Activated naive CD4-positive, alpha-beta T cell treated with anti-CD3 and anti-CD28 coated beads, Interleukin-2, amount 10 ng/mL, durations not matched to agents 7 days and 5 days (primary cell): ENCODE measurements at places on chromosomes 6 and 20.

DNA sequence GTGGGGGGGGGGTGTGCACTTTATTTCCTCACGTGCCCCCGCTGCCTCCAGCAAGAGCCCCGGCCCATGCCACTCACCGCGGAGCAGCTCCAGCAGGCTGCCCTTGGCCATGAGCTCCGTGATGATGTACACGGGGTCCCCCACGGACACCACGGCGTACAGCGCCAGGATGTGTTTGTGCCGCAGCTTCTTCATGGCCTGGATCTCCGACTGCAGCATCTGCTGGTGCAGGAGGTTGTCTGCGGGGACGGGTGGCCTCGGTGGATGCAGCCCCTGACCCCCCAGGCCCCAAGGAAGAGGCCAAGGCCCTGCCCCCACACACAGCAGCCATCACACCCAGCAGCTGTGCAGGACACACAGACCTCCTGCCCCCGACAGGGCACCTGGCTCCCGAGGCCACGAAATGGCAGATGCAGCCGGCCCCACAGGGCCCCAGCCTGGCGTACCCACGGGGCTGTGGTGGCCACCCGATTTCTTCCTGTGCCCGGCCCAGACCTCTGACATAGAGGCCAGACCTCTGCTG lies 4.7 kb downstream of the PTK6 start:
- peak; percentile 16 for DNase-seq
- peaks cover 17% of the 10 kb centered on the region for H3K4me1 ChIP-seq
- H3K27me3 ChIP-seq: peaks cover 41% of the 10 kb centered on the region
- no peak overlapping the region for H3K27ac ChIP-seq

DNA sequence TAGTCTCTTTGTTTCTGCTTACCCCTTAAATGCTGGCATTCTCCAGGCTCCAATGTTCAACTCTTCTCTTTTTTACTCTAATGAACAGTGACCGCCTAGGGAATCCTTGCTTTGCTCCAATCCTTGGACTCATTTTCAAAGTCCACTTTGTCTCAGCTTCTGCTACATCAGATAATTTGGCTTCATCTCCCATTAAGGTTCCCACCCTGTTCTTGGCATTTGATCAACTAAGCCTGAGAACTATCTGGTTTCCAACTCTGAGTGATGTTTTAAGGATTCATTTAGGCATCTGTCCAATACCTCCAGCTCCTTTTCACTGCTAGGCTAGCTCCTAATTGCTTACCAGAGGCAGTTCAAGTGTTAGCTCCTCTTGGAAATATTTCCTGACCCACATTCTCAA lies 64.9 kb downstream of the ME1 start:
- no peaks in the 10 kb centered on the region for H3K27me3 ChIP-seq
- no peak overlapping the region for H3K27ac ChIP-seq
- no peaks in the 10 kb centered on the region for H3K36me3 ChIP-seq
- H3K4me1 ChIP-seq: no peaks in the 10 kb centered on the region

DNA sequence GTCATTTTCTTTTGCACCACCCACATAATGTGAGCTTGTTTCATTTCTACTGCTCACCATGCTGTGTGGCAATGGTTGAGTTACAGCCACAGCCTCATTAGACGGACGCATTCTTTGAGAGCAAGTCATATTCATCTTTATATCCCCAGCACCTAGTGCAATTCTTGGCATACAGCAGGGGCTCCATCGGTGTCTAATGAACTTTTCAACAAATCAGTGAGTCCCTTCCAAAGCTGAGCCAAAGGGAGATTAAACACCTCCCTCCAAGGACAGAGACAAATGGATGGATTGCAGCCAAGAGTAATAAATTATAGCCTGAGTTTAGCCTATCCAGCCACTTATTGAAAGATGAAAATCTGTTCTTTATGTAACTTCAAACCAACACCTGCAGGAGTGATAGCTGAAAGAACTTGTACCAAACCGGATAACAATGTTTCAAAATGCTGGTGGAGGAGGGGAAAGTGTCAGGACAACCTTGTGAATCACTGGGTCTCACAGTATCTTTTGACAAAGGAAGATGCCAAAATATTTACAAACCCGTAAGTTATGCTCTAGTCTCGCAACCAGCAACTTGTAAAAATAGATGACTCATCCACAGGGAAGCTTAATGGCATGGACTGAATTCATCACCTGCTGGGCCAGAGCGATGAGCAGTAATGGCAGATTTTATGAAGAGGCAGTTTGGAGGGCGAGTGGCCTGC lies 139.0 kb downstream of the PXDC1 start:
- no peak overlapping the region for H3K27ac ChIP-seq
- no peaks in the 10 kb centered on the region for H3K4me1 ChIP-seq
- no peak overlapping the region for H3K4me3 ChIP-seq
- H3K36me3 ChIP-seq: no peaks in the 10 kb centered on the region
- peaks cover 7% of the 10 kb centered on the region for H3K27me3 ChIP-seq
- no peak for DNase-seq

GRCh38 chr20:11352041-11352440 lies 565.7 kb upstream of the BTBD3 start:
- no peaks in the 10 kb centered on the region for H3K36me3 ChIP-seq
- H3K27me3 ChIP-seq: no peaks in the 10 kb centered on the region
- no peak overlapping the region for H3K4me3 ChIP-seq
- no peak overlapping the region for H3K27ac ChIP-seq
- H3K4me1 ChIP-seq: no peaks in the 10 kb centered on the region

GRCh38 chr20:21048841-21049273 lies 57.3 kb downstream of the LINC00237 start:
- H3K4me1 ChIP-seq: no peaks in the 10 kb centered on the region
- peak; percentile 66 for DNase-seq
- H3K4me3 ChIP-seq: no peak overlapping the region
- no peak overlapping the region for H3K27ac ChIP-seq
- peaks cover 26% of the 10 kb centered on the region for H3K27me3 ChIP-seq

DNA sequence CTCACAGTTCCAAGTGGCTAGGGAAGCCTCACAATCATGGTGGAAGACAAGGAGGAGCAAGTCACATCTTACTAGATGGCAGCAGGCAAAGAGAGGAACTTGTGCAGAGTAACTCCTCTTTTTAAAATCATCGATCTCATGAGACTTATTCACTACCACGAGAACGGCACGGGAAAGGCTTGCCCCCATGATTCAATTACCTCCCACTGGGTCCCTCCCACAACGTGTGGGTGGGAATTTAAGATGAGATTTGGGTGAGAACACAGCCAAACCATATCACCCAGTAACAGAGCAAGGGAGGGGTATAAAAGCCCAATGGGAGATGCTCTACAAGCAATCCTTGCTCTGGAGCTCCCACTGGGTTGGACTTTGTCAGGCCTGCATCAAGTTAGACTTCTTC lies 80.4 kb downstream of the JPH2 start:
- DNase-seq: no peak
- H3K27me3 ChIP-seq: peaks cover 50% of the 10 kb centered on the region
- H3K36me3 ChIP-seq: no peaks in the 10 kb centered on the region
- no peaks in the 10 kb centered on the region for H3K4me1 ChIP-seq
- no peak overlapping the region for H3K27ac ChIP-seq

- peak overlapping the region; percentile 96 for H3K27ac ChIP-seq
- H3K27me3 ChIP-seq: no peaks in the 10 kb centered on the region
- H3K4me3 ChIP-seq: no peak overlapping the region
- peak; percentile 67 for DNase-seq
These were observed 61.7 kb upstream of the EMILIN3 start for GRCh38 chr20:41428285-41428684.

DNA sequence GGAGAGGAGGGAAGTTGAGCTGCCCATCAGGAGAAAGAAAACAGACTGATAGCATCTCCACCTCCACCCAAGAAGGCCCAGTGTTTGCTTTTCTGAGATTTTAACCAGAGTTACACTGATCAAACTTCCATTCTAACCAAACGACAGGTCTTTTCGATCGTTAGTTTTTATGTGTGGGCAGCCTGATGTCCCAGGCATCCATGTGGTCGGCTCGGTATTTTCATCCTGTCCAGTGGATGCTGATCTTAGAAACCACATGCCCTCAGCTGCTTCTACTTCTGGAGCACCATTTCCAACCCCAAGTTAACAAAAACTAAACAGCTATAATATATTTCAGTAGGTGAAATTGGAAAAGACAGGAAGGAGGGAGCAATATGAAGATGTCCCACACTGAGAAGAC lies 536.8 kb upstream of the JAG1 start:
- no peak overlapping the region for H3K27ac ChIP-seq
- H3K36me3 ChIP-seq: no peaks in the 10 kb centered on the region
- H3K4me1 ChIP-seq: no peaks in the 10 kb centered on the region
- DNase-seq: no peak

DNA sequence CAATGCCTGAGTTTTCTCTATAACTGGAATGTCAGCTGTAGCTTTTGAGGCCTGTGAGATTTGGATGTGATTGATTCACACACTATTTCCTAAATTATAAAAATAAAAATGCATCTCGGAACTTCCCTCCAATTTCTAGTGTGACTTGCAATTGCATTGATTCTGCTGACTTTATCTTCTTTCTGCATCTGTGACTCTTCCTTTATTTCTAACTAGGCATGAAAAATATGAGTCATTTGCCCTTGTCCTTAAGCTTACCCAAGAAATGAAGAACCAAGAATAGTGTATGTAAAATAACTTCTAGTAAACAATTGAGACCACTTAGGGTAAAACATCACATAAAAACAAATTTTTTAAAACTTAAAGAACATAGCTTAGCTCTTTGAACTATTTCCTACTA lies 12.9 kb downstream of the OR2J2 start:
- no peak overlapping the region for H3K4me3 ChIP-seq
- no peak overlapping the region for H3K27ac ChIP-seq
- H3K4me1 ChIP-seq: no peaks in the 10 kb centered on the region
- no peak for DNase-seq
- no peaks in the 10 kb centered on the region for H3K27me3 ChIP-seq
- H3K36me3 ChIP-seq: no peaks in the 10 kb centered on the region

GRCh38 chr6:79538106-79538971 lies 1.1 kb upstream of the LCA5 start:
- no peaks in the 10 kb centered on the region for H3K36me3 ChIP-seq
- no peaks in the 10 kb centered on the region for H3K4me1 ChIP-seq
- no peak for DNase-seq
- no peak overlapping the region for H3K4me3 ChIP-seq
- H3K27ac ChIP-seq: no peak overlapping the region

DNA sequence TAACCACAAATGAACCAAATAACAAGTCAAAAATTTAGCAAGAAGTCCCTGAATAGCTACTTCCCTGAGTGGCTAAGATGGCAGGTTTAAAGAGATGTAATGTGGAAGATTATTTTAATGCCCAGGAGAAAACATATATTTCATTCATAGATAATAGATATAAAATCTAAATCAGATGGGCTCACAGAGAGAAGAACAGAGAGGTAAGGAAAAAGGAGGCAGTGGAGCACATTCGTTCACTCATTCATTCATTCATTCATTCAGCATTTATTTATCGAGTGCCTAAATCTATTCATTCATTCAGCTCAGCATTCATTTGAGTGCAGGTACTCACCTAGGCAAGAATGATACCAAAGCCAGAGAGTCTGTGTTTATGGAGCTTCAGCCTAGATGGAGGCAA lies 32.1 kb upstream of the IYD start:
- H3K27me3 ChIP-seq: peaks cover 14% of the 10 kb centered on the region
- no peak for DNase-seq
- H3K36me3 ChIP-seq: no peaks in the 10 kb centered on the region
- no peaks in the 10 kb centered on the region for H3K4me1 ChIP-seq
- no peak overlapping the region for H3K4me3 ChIP-seq
- H3K27ac ChIP-seq: no peak overlapping the region

GRCh38 chr6:168699631-168700295 lies 258.8 kb downstream of the SMOC2 start:
- no peaks in the 10 kb centered on the region for H3K4me1 ChIP-seq
- H3K27me3 ChIP-seq: no peaks in the 10 kb centered on the region
- DNase-seq: no peak
- no peak overlapping the region for H3K27ac ChIP-seq
- no peak overlapping the region for H3K4me3 ChIP-seq
- no peaks in the 10 kb centered on the region for H3K36me3 ChIP-seq

GRCh38 chr6:77034161-77034560 lies 429.1 kb downstream of the HTR1B start:
- no peaks in the 10 kb centered on the region for H3K4me1 ChIP-seq
- no peaks in the 10 kb centered on the region for H3K36me3 ChIP-seq
- no peak for DNase-seq
- no peak overlapping the region for H3K27ac ChIP-seq
- H3K4me3 ChIP-seq: no peak overlapping the region
- no peaks in the 10 kb centered on the region for H3K27me3 ChIP-seq

- H3K36me3 ChIP-seq: no peaks in the 10 kb centered on the region
- no peak overlapping the region for H3K4me3 ChIP-seq
- H3K27me3 ChIP-seq: no peaks in the 10 kb centered on the region
- no peak overlapping the region for H3K27ac ChIP-seq
- DNase-seq: no peak
These were observed 238.5 kb downstream of the HDGFL1 start for GRCh38 chr6:22807818-22808217.

DNA sequence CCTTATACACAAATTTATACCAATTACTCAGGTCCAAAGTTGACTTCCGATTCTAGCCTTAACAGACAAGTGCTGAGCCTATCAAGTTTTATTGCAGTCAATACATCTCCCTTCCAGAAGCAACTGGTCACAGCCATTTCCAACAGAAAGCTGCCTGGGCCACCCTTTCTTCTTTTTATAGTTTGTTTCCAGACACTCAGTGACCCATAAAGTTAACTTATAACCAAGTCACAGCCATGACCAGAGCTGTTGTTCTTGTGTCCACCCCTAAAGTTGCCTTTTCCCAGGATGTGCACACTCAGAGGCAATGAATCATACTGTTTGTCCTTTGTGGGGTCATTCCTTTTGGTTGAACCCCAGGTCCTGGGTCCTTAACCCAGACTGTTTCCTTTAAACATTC lies 89.9 kb downstream of the CD83 start:
- H3K4me3 ChIP-seq: no peak overlapping the region
- peaks cover 18% of the 10 kb centered on the region for H3K4me1 ChIP-seq
- DNase-seq: no peak
- H3K27me3 ChIP-seq: peaks cover 13% of the 10 kb centered on the region
- H3K27ac ChIP-seq: no peak overlapping the region
- no peaks in the 10 kb centered on the region for H3K36me3 ChIP-seq

DNA sequence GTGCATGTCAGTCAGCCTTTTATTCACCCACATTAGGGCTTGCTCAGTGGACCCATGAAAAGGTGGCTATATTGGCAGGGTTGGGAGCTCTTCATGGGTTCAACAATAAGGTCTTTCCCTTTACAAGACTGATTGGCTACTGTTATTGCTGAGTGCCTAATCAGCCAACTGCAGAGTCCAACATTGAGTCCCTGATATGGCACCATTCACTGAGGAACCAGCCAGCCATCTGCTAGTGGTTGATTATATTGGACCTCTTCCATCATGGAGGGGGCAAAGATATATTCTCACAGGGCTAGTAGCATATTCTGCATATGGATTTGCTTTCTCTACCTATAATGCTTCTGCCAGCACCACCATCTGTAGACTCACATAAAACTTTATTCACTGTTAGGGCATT lies 69.9 kb downstream of the CDKAL1 start:
- no peak overlapping the region for H3K4me3 ChIP-seq
- H3K36me3 ChIP-seq: peaks cover 17% of the 10 kb centered on the region
- no peak overlapping the region for H3K27ac ChIP-seq
- no peaks in the 10 kb centered on the region for H3K27me3 ChIP-seq
- H3K4me1 ChIP-seq: no peaks in the 10 kb centered on the region
- no peak for DNase-seq
